ENCODE measurements at places on chromosomes 3 and 15.
A peak's percentile ranks its signal among the peaks of the same experiment; 100 is the strongest.

DNA sequence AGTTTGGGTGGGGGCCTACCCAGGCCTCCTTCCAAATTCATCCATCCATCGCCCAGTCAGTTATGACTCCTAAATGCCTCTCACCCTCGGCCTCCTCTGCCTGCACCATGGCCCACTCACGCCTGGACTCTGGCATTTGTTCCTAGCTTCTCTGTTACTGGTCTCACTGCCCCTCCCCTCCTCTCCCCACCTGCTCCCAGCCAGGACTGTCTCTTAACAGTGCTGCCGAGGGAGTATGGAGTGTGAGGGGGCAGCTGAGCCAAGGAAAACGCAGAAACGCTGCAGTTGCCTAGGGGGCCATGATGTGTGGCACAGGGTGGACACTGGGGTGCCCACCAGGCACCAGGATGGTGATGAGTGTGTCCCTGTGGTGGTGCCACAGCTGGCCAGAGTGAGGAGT is 3.1 kb downstream of the RCCD1 start:
- no peak for DNase-seq

GRCh38 chr15:83999396-84000135 is 236.0 kb upstream of the GOLGA6L4 start:
- DNase-seq: no peak

- DNase-seq: no peak
Measured at GRCh38 chr3:32703491-32703972, 18.5 kb downstream of the CNOT10 start.

DNA sequence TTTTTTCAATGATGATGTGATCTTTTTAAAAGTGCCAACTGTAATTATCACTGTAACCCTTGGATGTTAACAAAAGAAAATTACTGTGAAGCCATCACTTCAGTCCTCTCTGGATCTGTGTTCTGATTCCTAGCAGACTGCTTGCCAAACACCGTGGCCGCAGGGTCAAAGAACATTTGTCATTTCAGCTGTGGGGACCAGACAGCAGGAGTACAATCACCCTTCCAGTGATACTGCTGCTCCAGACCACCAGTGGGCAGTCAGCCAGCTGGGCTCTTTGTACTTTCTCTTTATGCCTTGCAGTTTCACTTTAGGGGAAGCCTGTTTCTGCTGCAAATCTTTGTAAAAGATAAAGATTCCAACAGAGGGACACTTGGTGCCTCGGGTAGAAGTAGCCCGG is 770.0 kb downstream of the GRM7 start:
- no peak for DNase-seq

DNA sequence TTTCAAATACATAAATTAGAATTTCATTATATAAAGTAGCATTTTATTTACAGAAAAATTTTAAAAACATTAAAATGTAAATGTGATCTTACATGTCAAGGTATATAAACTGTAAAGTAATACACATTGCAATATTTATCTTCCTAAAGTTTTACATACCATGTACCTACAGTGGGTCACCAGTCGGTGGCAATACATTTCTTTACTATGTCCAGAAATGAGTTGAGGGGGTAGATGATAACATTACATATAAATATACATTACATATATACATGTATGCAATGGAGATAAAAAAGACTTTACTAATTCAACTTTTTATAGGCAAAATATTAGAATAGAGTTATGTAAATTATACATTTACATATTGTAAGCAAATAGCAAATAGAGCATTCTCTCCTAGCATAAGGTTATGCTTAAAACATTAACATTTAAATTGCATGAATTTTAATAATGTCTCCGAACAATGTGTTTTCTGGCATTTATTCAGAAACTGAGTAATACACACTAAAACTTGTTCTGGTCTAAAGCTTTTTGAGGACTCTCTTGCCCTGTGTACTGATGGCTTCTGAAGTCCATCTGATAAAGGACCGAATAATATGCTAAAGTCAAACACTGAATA is 93.3 kb upstream of the NLGN1 start:
- DNase-seq: no peak

DNA sequence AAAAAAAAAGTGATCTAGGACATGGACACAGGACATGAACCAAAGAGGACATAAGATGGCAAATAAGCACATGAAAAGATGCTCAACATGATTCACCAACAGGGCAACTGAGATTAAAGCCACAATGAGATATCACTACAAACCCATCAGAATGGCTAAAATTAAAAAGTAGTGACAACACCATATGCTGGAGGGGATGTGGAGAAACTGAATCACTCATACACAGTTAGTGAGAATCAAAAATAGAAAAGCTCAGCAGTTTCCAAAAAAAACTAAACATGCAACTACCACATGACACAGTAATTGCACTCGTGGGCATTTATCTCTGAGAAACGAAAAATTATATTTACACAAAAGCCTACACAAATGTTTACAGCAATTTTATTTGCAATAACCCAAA is 27.9 kb upstream of the ACKR4 start:
- DNase-seq: no peak

GRCh38 chr15:58532126-58532525 is 100.3 kb downstream of the LIPC start:
- no peak for DNase-seq

DNA sequence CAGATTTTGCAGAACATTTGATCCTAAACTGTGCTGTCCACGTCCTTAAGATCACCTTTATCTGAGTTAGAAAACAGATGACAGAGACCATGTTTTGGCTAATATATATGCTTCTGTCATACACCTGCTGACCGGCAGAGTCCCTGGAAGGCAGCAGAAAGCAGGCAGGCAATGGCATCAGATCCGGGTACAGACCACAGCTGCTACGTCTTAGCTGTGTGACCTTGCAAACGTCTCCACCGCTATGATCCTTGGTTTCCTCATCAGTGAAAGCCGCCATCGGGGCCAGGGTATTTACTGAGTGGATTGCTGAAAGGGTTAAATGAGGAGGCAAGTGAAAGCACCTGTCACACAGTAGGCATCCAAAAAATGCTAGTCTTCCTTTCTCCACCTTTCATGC is 72.1 kb downstream of the ABTB1 start:
- DNase-seq: peak; percentile 34

- no peak for DNase-seq
Measured at GRCh38 chr3:158731938-158732855, at the start of gene RARRES1. TSS of gene RARRES1 (minus strand) at chr3:158732457. CDS start at chr3:158732415, 42 bp downstream.

GRCh38 chr15:40927873-40928806 is 1.0 kb upstream of the DLL4 start:
- no peak for DNase-seq
